ENCODE measurements at places on chromosomes 11 and 22.

DNA sequence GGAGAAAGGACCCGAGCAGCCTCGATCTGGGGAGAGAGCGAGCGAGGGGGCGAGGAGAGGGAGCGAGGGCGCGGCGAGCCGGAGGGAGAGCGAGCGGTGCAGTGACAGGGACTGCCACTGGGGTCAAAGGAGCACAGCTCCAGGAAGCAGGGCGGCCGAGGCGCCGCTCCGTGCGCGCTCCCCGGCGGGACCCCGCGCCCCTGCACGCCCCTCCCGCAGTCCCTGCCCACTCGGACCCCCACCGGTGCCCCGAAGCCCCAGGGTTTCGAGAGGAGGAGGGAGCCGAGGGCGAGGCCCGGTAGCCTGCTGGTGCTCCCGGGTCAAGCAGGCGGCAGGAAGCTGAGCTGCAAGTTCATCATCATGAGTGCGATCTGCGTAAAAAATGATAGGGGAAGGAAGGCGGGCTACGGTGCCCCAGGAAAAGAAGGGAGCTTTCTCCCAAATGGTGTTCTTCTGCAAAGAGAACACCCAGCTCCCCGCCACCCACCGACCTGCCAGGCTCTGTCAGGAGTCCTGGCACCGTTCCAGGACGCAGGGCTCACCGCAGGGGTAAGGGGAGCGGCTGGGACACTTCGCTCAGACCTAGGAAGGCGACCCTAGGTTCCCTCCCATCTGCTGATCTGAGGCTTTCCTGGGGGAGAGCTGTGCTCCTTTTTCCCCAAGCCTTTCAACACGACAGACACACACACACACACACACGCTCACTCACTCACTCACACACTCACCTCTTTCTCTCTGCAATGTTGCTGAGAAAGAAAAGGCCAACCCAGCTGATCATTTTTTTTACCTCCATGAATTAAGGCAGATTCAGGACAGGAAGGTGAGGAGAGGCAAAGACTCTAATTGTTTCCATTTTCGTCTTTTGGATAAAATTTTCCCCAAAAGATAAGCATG is at the start of gene MPPED2:
TSS of gene MPPED2 (minus strand) at position 103 of the 894 bp plus-strand sequence. CDS start 5,980 bp downstream, outside the sequence.
- DNase-seq = peak; percentile 83

- peak; percentile 85 for DNase-seq
These were observed 129.1 kb downstream of the DCDC1 start for GRCh38 chr11:31240340-31240904.

DNA sequence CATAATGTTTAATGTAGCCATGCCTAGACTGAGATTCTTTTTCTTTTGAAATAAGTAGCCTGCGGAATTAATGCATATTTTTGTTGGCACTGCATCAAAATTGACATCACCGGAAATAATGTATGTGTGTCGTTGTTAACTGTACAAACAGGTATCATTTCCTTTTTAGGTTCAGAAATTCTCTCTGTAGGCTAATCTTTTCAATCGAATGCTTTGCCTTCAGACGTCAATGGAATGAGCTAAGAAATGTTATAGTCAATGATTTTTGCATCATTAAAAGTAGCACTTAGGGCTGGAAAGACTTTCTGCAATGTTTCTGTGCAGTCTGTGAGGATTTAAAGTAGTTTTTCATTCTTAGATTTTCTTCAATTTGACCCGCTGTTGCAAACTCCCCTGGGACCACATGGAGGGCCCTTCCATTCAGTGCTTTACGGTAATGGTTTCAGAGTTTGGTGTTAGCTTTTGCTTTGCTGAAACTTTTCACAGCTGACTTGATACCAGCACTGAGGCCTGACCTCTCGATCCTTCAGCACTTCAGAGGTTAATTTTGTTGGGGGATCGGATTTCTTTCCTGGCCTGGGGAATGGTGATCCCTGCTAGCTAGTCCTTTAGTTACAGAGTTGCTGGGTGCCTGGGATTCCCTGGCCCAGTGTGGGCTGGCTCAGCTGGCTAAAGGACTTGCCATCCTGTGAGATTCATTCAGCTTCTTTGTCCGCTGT is 137.8 kb downstream of the DBX1 start:
- peak; percentile 53 for DNase-seq

DNA sequence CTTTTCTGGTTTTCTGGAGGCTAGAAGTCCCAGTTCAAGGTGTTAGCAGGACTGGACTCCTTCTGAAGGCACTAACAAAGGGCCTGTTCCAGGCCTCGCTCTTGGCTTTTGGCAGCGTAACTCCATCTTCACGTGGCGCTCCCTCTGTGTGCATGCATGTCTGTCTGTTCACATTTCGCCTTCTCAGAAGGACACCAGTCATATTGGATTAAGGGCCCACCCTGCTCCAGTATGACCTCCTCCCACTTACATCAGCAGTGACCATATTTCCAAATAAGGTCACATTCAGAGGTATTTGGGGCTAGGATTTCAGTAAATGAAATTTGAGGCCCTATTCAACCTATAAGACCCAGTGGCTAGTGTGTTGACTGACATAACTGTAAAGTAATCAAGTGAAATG is 20.0 kb downstream of the APLP2 start:
- no peak for DNase-seq

GRCh38 chr11:19429108-19429760 is 188.5 kb upstream of the E2F8 start:
- no peak for DNase-seq

- no peak for DNase-seq
These were observed 60.4 kb upstream of the UBASH3B start for GRCh38 chr11:122594986-122595645.

- DNase-seq = peak; percentile 34
These were observed 649 bp downstream of the PRRG4 start for GRCh38 chr11:32830413-32830738.

- no peak for DNase-seq
These were observed 12.8 kb upstream of the MRGPRD start for GRCh38 chr11:68993546-68993945.

DNA sequence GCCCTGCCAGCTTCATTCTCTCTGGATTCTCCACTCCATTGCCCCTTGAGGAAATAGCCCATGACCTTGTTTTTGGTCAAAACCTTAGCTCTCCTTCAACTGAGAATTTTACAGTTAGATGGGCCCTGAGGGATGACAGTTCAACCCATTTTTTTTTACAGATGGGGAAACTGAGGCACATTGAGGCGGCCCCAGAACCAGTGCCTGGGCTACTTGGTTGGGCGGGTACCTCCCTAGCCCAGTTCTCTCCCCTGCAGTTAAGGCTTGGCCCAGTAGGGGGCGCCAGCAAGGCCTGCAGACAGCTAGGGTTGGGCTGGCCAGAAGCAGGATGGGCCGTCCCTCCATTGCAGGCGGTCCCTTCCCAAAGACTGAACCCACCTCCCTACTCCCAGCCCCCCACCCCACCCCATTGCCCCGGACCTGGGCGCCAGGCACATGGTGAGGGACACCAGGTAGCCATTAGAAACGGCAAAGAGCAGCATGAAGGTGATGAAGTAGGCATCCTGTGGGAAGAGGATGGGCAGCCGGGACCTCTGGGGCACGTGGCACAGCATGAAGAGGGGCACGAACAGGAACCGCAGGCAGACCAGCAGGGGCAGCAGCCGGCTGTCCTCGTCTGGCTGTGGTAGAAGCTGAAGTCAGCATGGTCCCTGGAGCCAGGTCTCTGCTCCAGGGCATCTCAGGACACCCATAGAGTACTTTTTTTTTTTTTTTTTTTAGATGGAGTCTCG is 7.6 kb downstream of the SLC29A2 start:
- peak; percentile 24 for DNase-seq

DNA sequence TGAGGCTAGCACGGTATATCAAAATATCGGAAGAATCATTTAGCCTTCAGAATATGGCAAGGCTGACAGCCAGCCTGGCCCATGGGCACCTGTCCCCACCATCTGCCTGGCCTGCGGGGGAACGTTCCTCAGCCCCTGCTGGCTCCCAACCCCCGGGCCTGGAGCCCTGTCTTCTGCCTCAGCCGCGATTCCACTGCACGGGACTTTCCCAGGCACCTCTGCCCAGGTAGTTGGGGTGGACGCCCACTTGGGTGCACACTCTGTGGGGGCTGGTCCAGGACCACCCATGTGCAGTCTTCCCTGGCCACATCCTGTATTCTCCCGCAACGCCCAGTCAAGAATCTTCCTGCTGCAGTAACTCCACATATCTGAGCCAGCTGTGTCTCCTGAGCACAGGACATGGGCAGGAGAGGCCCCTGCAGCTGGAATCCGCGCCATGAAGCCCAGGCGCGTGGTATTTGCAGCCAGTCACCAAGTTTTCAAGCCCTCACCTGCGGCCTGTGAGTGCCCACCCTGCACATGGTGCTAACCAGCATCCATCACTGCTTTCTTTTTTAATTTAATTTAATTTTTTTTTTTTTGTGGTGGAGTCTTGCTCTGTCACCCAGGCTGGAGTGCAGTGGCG is 77.9 kb downstream of the KCNQ1 start:
- no peak for DNase-seq

DNA sequence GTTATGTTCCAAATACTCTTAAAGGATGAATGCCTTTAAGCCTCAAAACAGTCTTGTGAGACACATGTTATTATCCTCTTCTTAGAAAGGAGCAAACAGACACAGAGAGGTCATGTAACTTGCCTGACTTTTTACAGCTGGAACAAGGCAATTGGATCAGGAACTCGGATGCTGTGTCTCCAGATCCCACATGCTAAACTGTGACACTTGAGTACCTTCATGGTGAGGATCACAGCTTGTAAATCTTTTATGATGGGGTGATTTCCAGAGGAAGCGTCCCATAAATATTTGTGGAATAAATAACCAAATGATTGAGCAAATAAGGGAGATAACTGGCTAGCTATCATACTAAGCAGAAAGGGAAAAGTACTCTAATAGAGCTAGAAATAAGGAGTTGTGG is 171.2 kb downstream of the C11orf91 start:
- no peak for DNase-seq

DNA sequence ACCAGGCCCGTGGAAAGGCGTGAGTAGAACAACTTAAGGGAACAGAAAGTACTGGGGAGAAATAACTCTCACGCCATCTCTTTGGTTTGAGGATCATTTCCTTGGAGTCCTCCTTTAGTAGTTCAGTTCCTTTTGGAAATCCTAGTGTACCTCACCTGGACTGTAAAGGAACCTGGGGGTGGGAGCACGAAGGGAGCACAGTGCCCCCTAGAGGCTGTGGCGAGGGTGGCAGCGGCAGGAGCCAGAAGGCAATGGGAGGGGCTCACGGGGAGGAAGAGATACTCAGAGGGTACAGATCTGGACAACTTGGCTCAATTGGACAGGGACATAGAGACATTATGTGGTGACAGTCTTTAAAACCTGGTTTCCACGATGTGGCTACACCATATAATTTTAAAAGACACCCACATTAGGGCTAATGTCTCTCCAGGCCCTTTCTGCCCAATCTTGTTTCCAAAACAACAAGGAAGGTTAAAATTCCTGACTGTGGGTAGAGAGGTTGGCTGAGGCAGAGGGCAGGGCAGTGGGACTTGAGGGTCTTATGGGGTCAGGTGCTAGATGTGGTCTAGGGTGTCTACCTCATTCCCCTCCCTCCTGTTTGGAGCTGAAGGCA is 87.0 kb downstream of the CSNK2A3 start:
- DNase-seq = peak; percentile 23

- DNase-seq = no peak
These were observed 93.0 kb downstream of the GUCY1A2 start for GRCh38 chr11:106925245-106925644.

DNA sequence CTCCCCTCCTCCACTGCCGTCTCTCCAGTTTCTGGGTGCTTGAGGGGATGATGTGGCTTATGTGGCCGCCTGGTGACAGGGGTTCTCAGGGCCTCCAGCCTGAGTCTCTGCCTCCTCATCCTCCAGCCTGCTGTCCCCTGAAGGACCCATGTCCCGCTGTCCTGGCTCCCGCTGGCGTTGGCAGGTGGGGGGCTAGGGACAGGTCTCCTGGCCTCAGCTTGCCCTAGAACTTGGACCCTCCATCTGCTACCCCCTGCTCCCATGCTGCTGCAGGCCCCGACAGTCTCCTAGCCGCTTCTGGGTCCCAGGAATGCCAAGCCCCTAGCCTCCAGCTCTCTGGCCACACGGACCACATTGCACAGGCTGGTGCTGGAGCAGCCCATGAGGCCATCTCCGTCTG is 13.9 kb upstream of the CELSR1 start:
- no peak for DNase-seq

DNA sequence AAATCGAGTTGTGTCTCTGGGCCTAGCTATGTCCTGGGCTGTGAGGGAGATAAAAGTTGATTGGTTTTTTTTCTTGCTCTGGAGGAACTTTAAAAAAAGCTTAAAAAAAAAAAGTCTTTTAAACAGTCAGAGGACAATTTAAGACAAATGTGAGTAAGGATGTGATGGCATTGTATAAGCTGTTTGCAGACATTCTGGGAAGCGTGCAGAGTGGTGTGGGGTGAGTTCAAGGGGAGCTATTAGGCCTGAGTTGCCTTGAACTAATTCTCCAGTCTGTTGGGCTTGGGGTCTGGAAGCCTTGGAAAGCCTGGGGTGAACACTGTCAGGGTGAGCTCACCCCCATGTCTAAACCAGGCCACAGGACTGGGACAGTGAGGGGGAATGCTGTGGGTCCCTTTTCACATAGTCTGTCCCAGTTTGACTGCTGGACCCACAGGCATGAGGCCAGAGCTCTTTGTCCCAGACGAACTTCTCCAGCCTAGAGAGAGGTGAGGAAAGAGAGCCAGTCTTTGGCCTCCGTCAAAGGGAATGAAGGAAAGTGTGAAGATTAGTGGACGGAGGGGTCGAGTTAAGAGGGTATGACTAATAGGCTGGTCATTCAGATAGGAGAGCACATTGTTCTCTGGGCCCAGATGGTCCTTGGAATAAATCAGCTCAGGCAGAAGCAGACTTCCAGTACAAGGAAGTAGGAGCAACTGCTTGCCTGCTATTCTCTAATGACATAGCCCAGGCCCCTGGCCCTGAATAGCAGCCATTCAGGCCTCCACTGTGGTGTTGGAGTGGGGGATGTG is 76.4 kb upstream of the NNMT start:
- DNase-seq = no peak

GRCh38 chr22:36808721-36809344 is 8.0 kb downstream of the PVALB start:
- peak; percentile 86 for DNase-seq

GRCh38 chr11:72534371-72535193 is 100.3 kb upstream of the CLPB start:
- no peak for DNase-seq

DNA sequence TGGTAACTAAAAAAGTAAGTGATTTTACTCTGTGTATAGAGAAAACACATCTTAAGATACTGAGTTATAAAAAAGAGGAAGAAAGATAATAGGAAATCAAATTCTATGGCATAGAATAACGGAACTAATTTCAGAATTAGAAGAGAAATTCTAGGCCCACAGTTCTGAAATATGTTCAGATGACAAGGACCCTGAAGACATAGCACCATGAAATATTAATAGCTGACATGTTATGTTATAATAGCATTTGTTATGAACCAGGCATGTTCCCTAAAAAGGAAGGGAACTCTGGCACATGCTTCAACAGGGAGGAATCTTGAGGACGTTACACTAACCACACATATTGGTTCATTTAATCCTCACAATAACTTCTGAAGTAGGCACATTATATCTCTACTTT is 32.7 kb downstream of the PRDM10 start:
- DNase-seq = no peak

GRCh38 chr22:50192436-50193204 is 6.9 kb downstream of the TRABD start:
- no peak for DNase-seq

DNA sequence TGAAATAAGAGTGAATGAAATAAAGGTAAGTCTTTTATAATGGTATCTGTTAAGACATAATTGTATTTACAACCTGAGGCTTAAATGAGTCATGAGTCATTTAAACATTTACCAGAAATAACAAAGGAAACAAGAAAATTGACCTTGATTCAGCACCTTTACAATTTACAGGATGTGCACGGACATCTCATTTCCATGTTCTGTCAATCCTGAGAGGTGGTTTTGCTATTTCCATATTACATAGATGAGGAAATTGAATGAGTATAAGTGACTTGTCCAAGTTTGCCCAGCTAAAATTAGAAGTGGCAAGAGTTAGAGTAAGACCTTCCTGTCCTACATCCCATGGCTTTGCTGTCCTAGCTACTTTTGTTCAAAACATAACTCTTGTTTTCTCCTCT is 89.1 kb downstream of the TRIM44 start:
- DNase-seq = no peak

All from NCI-H1417 (cell line).